IMR-90 (cell line): ENCODE measurements at places on chromosomes 6 and 20.
A peak's percentile ranks its signal among the peaks of the same experiment; 100 is the strongest.

GRCh38 chr6:26613689-26614683 lies 17.2 kb downstream of the ABT1 start:
- DNase-seq = no peak

DNA sequence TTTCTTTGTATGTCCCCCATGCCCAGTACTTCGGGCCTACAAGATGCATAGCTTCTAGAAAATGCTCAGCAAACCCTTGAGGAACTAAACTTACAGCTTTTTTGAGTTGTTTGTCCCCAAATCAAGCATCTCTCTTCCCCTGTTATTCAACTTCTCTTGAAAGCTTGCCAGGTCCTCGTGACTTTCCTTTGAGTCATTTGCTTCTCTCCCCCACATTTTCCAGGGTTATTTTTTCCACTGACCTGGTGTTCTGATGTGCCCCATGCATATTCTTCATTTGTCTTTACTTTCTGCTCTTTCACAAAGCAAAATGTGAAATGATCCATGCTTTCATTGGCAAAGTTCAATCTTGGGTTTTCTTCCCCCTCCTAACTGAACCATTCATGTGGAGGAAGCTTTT lies 204.8 kb downstream of the TFAP2A start:
- no peak for DNase-seq

- no peak for DNase-seq
Observed at GRCh38 chr6:157879034-157879872, 56.2 kb downstream of the SNX9 start.

DNA sequence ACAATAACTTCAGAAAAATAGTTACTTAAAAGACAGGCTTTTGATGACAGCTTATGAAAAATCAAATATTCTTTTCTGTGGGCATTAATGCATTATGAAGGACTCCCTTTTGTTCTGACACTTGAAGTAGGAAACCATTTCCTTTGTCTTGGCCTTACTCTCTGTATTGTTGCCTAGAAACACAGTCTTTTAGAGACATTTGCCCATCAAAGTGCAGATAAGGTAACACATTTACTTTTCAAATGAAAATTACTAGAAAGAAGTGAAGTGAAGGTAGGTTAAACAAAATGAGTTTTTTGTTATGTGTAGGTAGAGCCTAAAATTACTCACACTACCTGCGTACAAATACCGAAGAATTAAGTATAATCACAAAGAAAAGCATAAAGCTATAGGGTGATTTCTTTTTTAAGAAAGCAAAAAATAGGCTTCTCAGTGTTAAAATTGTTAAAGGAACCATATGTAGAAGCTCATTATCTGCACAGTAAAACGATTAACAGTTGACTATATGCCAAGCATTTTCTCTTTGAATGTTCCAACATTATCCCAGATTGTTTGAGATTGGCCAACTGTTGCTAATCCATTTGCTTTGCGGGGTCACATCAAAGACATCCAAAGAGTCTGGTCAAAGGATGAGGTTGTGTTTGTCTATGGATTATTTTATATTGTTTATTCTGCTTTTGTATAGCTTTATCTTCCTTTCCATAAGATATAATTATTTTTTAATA lies 542.0 kb upstream of the RNF217 start:
- DNase-seq = no peak

GRCh38 chr6:11093626-11094410 lies at the start of gene SMIM13:
TSS of gene SMIM13 (plus strand) at chr6:11093834. CDS start at chr6:11094314, 480 bp downstream.
- peak; percentile 98 for DNase-seq

GRCh38 chr6:154732538-154733182 lies 556 bp upstream of the SCAF8 start:
- DNase-seq = peak; percentile 59

- DNase-seq = no peak
Observed at GRCh38 chr6:158718461-158719046, 68.7 kb downstream of the SYTL3 start.

GRCh38 chr20:33299111-33299603 lies 16.1 kb downstream of the BPIFB1 start:
- DNase-seq = peak; percentile 23

DNA sequence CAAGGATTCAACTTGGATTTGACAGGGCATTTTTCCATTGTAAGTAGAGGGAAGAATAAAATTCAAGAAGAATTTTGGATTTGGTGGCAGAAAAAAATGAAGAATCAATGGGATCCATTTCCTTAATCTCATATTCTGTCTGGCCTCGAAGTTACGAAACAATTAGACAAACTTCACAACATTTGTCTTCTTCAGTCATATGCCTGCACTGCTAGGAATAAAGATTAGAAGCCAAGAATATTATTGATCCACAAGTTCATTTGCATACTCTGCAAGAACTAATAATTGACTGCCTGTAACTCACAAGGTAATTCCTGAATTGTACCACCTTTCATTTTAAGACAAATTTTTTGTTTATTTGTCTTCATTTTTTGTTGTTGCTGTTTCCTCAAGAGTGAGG lies 486.2 kb downstream of the HAO1 start:
- DNase-seq = no peak

- DNase-seq = no peak
Observed at GRCh38 chr20:50722424-50723155, 8.8 kb upstream of the PARD6B start.

DNA sequence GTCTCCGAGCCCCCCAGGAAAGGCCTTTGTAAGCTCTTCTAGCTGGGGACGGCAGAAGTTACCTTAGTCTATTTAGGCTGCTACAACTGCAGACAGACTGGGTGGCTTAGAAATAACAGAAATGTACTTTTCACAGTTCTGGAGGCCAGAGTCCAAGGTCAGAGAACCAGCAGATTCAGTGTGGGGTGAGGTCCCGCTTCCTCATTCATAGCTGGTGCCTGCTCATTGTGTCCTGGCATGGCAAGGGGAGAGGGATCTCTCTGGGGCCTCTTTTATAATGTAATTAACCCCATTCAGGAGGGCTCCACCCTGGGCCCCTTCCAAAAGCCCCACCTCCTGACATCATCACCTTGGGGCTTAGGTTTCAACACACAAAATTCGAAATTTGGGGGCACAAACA lies 315.1 kb downstream of the CDH4 start:
- DNase-seq = no peak

DNA sequence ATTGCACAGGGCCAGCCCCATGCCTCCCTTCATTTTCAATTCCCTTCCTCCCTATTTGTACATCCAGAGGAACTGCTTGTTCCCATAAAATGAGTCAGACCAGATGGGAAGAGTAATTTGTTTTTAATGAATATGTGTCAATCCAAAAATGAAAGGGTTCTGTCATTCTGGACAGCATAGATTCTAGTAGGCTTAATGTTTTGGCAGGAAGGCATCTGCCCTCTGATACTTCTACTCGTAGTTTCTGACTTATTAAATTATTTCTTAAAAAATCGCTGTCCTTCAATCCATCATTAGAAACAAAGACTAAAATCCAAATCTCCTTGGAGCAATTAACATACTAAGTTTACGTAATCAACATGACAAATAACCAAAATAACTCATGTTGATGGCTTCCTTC lies 665.5 kb downstream of the TENT5A start:
- DNase-seq = no peak

- no peak for DNase-seq
Observed at GRCh38 chr6:34513646-34514045, 42.5 kb downstream of the SPDEF start.

GRCh38 chr6:153787341-153787606 lies 251.8 kb upstream of the OPRM1 start:
- no peak for DNase-seq

DNA sequence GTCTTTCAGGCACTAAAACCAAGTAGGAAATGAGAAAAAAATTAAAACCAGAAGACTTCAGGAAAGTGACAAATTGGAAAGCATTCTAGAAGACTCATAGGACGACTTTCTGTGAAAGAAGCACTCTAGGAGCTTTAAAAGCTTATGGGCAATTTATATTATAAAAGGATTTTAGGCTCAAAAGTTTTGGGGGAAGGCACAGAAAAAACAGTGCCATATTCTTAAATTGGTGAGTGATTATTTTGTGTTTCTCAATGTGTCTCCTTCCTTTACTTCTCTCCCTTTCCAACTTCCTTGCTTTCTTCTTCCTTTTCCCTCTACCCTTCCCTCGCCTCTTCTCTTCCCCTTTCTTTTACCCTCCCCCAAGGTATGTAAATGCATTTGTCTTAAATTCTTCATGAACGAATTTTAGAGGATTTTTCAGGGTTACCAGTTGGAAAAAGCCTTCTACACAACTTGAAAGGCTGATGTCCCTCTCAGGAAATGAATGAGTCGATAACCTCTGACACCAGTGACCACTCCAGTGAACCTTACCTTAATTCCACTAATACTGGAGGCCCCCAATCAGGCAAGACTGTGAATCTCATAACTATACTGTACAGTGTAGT lies 2.6 kb upstream of the LIN28B start:
- DNase-seq = no peak

GRCh38 chr6:43716099-43716498 lies 28.5 kb upstream of the MRPS18A start:
- DNase-seq = no peak

GRCh38 chr20:44328428-44328827 lies 8.4 kb upstream of the R3HDML start:
- DNase-seq = no peak

GRCh38 chr6:121338366-121338765 lies 4.1 kb upstream of the TBC1D32 start:
- DNase-seq = no peak

DNA sequence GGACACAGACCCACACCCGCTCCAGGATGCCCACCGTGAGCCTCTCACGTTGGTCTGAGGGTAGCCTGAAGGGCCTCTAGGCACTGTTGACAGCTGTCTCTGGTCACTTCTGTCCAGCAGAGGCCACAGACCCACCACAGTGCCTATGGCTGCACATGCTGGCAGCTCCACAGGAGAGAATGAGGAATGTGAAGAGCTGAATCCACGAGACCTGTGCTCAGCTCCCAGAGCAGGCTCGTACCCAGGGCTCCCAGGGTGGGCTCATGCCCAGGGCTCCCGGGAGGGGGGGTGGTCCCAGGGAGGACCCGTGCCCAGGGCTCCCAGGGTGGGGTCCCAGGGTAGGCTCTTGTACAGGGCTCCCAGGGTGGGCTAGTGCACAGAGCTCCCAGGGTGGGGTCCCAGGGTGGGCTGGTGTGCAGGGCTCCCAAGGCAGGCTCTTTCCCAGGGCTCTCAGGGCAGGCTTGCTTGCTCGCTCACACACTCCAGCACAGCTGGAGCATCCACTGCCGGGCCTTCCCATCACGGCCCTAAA lies 201.0 kb downstream of the SYNDIG1 start:
- no peak for DNase-seq

DNA sequence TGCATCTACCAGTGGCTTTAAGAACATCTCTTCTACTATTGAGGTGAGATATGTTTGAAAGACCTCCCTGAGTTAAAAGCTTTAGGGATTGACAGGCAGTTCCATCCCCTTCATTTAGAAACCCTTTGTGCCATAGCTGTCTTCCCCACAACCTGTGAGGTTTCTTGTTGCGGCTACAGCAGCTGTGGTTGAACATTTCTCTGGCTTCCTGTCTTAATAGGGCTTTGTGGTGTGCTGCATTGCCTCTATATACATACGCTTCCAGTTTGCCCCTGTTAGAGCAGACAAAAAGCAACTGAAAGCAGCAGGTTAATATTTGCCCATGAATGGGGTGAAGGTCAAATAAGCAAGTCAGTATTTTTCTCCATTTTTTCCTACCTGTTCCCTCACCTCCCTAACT lies 210.2 kb downstream of the TMEM200A start:
- DNase-seq = no peak

DNA sequence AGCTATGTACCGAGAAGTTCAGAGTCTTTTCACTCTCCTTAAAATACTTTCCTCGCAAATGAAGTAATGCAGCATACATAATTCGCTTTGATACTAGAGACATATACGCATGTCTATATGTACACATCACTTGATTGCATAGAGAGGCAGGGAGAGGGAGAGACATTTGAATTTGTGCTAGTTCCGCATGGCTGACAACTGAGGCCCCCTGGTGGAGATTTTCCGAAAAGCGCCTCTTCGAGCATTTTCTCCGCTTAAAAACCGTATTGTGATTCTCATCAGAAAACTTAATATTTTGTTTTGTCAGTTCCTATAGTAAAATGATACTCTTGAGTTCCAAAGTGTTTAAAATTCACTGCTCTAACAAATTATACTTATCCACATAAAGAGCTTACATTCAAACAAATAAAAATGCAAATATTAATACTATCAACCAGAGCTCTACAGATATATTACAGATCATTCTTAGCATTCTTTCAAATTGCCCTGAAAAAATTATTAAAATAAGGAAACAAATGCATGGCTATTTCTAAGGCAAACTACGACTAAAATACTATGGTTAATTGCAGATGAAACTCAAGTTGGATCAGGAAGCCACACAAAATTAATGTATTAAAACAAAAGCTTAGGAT lies 637 bp downstream of the MYLK4 start:
- DNase-seq = peak; percentile 60
